Fibroblast of skin of back (primary cell): ENCODE measurements at places on chromosomes 16 and 17.
A peak's percentile ranks its signal among the peaks of the same experiment; 100 is the strongest.

GRCh38 chr17:10105513-10106001 lies 92.8 kb downstream of the GAS7 start:
- peak; percentile 50 for DNase-seq

DNA sequence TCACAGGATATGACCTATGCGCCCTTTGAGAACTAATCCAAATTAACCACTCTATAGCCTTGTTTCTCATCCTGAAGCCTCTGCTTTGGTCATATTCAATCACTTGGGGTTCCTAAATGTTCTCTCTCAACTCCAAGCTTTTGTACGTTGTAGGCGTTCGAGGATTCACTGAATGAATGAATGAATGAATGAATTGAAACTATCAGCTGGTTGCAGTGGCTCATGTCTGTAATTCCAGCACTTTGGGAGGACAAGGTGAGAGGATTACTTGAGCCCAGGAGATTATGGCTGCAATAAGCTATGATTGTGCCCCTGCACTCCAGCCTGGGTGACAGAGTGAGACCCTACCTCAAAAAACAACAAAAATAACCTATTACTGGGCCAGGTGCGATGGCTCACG lies 5.9 kb upstream of the SUMO2 start:
- DNase-seq, result no peak

DNA sequence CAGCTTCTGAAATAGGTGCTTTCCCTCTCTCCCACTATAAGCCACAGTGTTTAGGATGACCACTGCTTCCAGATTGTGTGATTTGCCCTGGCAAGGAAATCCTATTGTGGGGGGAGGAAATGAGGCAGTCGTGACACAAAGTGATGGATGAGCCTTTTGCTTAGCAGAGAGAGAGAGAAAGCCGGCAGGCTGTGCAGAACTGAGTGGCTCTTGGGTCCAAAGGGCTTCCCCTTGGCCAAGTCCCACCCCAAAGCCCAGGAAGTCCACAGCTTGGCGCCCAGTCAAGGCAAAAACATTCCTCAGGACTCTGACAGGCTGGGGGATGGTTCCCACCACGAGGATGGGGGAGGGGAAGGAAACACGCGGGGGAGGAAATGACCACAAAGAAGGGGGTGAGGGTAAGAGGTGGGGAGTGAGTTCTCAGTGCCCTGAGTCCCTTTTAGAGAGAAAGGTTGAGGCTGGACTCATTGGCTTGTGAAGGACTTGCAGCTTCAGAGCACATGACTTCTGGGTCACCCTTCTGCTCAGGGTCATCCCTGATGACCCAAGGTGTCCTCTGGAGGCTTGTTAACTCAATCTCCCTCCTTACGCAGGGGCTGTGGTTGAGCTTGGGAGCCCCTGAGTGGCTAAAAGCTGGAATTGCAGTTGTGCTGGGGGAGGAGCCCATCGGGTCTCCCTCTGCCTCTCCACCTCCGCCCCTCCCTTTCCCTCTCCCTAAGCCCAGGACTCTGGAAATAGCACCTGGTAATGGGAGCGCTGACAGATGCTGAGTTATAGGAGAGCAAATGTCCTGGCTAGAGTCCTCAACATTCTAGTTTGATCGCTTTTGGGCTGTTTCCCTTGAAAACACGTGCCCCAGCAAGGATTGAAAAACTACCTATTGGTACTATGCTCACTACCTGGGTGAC lies 10.3 kb upstream of the MSL1 start:
- DNase-seq, result peak; percentile 89

- no peak for DNase-seq
Observed at GRCh38 chr17:10118788-10119130, 79.6 kb downstream of the GAS7 start.
